ENCODE measurements at places on chromosomes 7 and 10. TPM values are rescaled to one million over a fixed set of nuclear protein-coding genes. Genes with fewer than 3 reads are reported as not detected.

PARD3 gene
- not detected for polyA plus RNA-seq

GRCh38 chr7:149474309-149475120 lies 13.7 kb upstream of the ZNF777 start:
- no peak for DNase-seq

NKX6-2 gene
- polyA plus RNA-seq: not detected

ECHDC3 gene
- 2.8 TPM for polyA plus RNA-seq

TMEM196 gene
- not detected for polyA plus RNA-seq

FOXI2 gene
- not detected for polyA plus RNA-seq

CALHM3 gene
- not detected for polyA plus RNA-seq

CTNNA3 gene
- not detected for polyA plus RNA-seq

GRCh38 chr7:129514683-129515082 lies 12.4 kb downstream of the SMKR1 start:
- no peak for DNase-seq

OPN1SW gene
- polyA plus RNA-seq: not detected

GPR85 gene
- not detected for polyA plus RNA-seq

- DNase-seq: no peak
These were observed 198.3 kb downstream of the HDAC9 start for GRCh38 chr7:18693816-18694215.

DNA sequence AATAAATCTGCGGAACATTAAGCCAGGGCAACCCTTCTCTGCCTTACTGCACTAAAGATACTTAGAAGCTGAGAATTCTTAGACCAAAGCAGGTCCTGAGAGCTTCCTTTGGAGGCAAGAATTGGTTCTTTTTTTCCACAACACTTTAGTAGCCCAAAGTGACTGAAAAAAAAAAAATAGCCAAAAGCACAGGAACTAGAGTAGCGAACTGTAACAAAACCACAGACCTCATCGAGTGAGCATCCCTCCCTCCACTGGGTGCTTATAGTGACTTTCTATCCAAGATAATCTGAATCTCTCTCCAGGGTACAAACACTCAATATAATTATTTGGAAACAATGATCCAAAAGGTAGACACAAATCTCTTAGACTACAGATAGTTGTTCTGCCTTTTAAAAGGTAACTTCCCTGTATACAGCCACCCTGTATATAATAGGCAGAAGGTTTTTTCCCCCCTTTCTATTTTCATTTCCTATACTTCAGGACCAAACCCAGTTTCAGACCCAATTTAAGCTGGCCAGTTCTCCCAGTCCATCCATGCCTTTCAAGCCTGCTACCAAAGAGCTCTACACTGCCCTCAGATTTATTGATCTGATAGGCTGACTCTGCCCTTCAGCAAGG lies 31.6 kb upstream of the KCNIP2 start:
- DNase-seq: peak; percentile 16

- DNase-seq: no peak
These were observed 39.8 kb downstream of the PIP4K2A start for GRCh38 chr10:22674573-22674930.

GRCh38 chr10:44178856-44179255 lies 206.0 kb downstream of the CXCL12 start:
- no peak for DNase-seq

- no peak for DNase-seq
These were observed 122.5 kb upstream of the KLF6 start for GRCh38 chr10:3907514-3907913.

DNA sequence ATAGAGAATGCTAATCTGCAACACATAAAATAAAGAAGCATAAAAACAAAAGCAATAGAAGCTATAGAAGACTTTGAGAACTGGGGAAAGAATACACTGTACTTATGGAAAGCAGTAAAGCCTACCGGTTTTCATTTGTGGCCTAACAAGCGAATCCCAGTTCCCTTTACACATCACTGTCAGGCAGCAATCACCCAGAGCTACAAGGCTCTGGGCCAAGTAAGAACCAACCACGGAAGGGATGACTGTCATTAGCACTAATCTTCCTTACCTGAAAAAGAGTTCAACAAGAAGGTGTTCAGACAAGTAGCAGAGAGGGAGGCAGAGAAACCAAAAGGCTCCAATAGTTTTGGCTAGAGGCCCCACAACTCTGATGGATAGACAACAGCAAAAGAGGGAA lies 15.0 kb downstream of the CCDC6 start:
- DNase-seq: no peak

DNA sequence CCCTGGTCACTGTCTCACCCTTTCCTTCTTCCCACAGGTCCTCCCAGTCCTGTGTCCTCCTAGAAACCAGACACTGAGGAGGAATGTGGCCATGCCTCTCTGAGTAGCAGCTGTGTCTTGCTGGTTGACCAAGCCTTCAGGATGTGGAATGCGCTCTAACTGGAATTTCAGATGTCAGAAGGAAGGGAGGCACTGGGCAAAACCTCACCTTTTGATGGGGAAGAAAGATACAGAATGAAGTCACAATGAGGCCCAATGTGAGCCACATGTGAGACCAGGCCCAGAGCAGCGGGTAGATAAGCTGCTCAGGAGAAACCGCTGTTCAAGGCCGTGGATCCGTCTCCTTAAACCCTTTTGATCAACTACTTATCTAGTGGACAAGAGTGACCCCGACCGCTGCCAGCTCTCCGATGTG lies 54.8 kb upstream of the ECHDC3 start:
- no peak for DNase-seq

- DNase-seq: no peak
These were observed 141.7 kb downstream of the TWIST1 start for GRCh38 chr7:18975689-18976280.

- no peak for DNase-seq
These were observed 5.7 kb upstream of the DYNC1I1 start for GRCh38 chr7:95766657-95767056.

SUN1 gene
- polyA plus RNA-seq: 42.3 TPM

CYP3A7 gene
- polyA plus RNA-seq: not detected

DNA sequence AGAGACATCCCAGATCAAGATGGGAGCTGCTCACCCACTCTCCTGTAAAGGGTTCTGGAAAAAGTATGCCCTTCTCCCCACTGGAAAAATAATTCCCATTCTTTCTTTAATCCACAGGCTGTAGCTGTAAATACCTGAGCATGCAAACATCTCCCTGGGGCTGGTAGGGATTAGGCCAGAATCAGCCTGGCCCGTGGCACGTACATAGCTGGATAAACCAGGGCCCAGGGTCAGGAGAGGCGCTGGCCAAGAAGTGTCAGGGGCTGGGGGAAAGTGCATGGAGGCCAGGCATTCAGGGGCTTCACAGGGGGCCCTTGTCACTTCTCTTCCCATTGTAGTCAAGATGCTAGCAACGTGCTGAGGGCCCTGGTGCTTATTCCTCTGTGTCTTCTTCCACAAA lies 30.7 kb upstream of the AQP1 start:
- no peak for DNase-seq

GRCh38 chr7:84354866-84355265 lies 160.3 kb upstream of the SEMA3A start:
- no peak for DNase-seq

PLAU gene
- 0.12 TPM for polyA plus RNA-seq

- no peak for DNase-seq
These were observed 210.5 kb downstream of the CSTF2T start for GRCh38 chr10:51488766-51489408.

DNA sequence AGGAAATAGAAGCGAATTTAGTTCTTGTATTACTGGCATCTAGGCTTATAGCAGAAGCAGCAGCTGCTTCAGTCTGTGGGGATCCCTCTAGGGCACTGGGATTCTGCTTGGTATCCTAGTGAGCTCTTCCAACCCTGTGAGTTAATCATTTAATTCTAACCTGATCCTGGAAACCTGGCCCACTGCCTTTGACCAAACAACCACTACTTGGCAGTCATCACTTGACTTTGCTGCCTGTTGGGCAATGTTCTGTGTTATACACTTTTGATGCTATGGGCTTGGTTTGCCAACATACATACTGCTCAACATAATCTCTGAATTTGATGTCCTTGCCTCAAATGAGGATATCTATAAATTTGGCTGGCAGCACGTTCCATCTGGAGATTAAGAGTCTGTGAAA lies 813.4 kb downstream of the ANKRD7 start:
- no peak for DNase-seq

DNA sequence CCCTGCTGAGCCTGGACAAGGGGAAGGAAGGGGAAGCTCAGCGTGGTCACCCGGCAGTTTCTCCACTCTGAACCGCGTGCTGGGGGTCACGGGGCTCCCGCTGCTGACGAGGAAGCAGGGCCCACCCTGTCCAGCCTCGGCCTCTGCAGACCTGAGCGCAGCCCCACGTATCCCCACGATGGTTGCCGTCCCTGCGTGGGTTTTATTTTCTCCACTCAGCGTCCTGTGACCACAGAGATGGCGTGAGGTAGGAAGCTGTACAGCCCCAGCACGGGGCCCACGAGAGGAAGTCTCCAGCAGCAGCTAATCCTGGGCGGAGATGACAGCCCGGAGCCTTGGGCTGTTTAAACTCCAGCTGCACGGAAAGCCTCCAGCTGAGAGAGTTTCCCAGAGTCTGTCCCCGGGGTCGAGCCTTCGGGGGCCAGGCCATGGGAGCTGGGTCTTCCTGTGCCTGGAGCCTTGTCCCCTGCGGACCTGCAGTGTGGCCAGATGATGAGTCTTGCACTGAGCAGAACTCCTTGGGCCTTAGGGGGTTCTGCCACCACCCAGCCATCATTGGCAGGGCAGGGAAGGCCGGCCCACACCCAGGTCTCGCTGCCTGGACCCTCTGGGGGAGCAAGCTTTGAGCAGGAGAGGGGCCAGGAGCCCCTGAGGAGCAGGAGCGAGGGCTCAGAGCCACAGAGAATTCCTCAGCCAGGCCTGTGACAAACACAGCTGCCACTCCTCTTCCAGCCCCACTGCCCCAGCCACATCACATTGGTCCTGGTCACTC lies 72.8 kb upstream of the FAM20C start:
- DNase-seq: no peak

CYP26C1 gene
- not detected for polyA plus RNA-seq
